ENCODE measurements at places on chromosomes 6 and 20. TPM values are rescaled to one million over a fixed set of nuclear protein-coding genes. Genes with fewer than 3 reads are reported as not detected.

DNA sequence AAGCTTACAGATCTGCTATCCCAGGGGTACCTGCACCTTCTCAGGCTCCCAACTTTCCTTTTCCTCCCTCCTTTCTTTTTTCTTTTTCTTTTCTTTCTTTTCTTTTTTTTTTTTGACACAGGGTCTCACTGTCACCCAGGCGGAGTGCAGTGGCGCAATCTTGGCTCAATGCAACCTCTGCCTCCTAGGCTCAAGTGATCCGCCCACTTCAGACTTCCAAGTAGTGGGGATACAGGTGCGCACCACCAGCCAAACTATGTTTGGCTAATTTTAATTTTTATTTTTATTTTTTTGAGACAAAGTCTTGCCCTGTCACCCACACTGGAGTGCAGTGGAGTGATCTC lies 36.0 kb downstream of the PIM1 start:
- no peak for DNase-seq

DNA sequence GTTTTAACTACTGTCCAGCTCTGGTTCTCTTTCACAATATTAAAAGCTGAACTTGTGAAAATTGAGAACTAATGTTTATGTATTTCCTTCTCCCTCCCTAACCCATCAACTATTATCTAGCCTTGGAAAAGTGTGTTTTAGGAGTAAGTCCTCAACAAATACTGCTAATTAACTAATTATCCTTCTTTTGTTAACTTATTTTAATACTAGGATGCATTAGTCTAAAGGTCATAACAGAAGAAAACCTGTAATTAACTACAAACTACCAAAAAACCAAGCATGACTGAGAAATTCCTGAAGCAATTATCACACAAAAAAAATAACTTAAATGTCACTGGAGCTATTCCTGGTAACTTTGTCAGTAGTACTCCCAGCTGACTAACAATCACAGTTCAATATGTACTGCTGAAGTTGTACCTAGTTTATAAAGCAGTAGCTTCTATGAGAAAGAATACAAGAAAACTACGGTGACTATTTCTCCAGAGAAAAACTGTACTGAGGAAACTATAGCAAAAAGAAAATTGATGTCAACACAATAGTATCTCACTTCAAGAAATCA lies 301.9 kb downstream of the LAMA2 start:
- no peak for DNase-seq

DNA sequence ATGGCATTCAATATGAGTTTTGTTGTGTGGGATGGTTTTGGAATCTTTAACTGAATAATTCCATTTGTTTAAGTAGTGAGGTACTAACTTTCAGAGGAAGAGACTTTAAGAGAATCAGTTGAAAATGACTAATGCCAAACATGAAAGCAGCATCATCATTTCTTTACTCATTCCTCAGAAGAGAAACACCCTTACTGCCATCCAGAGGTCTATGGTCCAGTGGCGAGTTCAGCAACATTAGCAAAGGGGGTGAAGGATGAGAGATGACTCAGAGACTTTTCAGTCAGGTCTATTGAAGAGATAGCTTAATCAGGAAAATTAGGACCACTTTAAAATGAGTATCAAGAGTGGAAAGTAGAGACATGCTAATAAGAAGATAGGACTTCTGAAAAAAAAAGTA lies 118.8 kb downstream of the COL19A1 start:
- no peak for DNase-seq

- no peak for DNase-seq
Measured at GRCh38 chr6:15121443-15121842, 124.4 kb upstream of the JARID2 start.

DNA sequence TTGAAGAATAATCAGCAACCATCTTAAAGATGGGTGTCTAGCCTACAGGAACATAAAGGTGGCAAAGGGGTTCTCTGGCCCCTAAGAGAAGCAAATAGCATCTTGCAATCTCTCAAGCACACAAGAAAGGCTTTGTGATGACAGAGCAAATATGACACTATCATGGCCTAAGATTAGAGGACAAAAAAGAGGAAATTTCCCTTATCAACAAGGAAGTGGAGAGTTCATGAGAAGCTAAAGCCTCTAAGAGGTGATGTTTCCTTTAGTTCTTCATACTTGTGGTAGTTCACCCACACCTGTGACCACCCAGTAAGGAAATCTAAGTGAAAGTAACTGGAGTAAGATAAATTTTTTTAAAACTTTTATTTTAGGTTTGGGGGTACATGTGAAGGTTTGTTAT lies 88.4 kb downstream of the OLIG3 start:
- no peak for DNase-seq

EPHA7 gene
- 7.6 TPM for polyA plus RNA-seq

ZNF341 gene
- 2.9 TPM for polyA plus RNA-seq

GRCh38 chr6:85674604-85675003 lies 31.9 kb upstream of the SYNCRIP start:
- no peak for DNase-seq

GRCh38 chr6:3585320-3585935 lies 128.6 kb upstream of the SLC22A23 start:
- DNase-seq, result no peak

BMP5 gene
- polyA plus RNA-seq, result 14.4 TPM

- peak; percentile 55 for DNase-seq
Measured at GRCh38 chr6:44593539-44593944, 206.0 kb downstream of the CDC5L start.

ZNF133 gene
- 13.6 TPM for polyA plus RNA-seq

- DNase-seq, result no peak
Measured at GRCh38 chr6:39167866-39168625, 53.1 kb upstream of the SAYSD1 start.

MACROD2 gene
- 2.7 TPM for polyA plus RNA-seq

DNA sequence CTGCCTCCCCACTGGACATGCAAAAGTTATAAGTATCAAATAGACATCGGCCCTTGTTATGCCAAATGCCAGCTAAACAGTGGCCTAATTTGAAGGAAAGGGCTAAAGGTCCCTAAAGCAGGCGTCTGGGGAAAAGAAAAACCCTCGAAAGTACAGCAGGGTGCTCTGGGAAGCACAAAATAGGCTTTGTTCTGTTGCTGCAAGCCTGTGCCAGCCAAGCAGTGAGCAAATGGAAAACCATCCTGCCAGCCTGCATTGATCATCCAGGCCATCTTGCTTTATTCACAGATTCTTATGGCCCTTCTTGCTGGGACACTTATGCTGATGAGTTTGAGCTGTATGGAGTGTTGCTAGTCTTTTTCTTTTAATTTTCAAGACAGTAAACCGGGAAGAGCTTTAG lies 62.2 kb upstream of the PLEKHG1 start:
- DNase-seq, result no peak

DNA sequence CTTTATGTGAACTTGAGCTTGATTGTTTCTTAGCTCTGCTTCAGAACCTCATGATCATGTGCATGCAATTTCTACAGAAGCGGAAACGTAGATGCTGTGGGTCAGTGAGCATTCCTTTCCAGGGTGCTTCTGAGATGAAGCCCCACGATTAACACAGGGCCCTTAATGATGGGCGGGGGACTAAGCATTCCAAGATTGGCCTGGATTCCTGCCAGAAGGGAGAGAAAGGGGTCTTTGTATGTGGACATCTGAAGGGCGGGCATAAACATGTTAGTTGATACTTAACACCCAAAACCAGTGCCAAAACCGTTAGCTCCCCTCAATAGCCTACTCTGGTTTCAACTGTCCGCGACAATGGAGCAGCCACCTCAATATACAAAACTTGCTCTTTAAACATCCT lies 46.9 kb upstream of the POU3F2 start:
- DNase-seq, result peak; percentile 52

BAG2 gene
- polyA plus RNA-seq, result 11.4 TPM

BIRC7 gene
- not detected for polyA plus RNA-seq

TP53TG5 gene
- polyA plus RNA-seq, result 0.92 TPM

CLPSL1 gene
- not detected for polyA plus RNA-seq

CNKSR3 gene
- polyA plus RNA-seq, result 19.0 TPM

DNA sequence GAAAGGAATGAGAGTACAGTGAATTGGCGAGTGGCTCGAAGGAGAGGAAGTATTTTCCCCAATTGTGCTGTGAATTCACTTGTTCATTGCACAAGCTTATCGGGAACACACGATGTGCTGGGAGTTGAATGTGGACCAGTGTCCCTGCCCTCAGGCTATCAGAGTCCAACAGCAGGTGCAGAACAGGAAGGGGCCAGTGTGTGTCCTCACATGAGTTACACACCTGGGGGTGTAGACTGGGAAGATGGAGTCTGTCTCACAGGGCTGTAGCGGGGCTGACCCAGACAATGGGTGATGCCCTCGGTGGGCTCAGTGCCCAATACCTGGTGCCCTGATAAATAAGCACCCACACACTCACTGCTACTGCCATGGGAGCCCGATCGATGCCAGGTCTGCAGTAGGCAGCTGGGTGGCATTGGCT lies 14.4 kb downstream of the DUSP22 start:
- no peak for DNase-seq

DNA sequence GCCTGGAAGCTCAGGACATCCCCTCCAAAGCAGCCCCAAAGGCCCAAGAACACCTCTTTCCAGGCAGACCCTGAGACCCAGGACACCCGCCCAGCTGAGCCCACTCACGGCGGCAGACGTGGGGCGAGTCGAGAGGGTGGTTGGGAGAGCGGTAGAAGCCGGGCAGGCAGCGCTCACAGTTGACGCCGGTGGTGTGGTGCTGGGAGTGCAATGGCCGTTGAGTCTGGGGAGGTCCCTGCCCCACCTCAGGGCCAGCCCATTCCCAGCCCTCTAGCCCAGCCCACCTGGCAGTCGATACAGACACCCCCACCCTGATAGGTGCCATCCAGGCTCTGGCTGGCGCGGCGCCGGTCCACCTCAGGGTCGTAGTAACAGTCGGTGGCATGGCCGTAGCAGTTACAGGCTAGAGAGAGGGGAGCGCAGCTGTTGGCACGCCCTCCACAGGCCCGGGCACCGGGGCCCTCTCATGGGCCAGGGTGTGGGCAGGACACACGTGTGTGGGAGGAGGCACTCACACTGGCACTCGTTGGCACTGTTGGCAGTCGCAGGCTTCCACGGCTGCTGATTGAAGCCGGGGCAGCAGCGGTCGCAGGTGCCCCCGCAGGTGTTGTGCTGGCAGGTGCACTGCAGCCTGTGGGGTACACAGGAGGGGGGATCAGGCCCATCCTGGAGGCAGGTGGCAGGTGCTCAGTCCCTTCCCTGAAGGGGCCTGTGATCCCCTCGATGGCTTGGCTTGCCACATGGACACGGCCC lies 20.5 kb downstream of the LAMA5 start:
- no peak for DNase-seq

CEP43 gene
- polyA plus RNA-seq, result 16.0 TPM

- no peak for DNase-seq
Measured at GRCh38 chr6:139693735-139694134, 319.3 kb upstream of the CITED2 start.

ARMH2 gene
- polyA plus RNA-seq, result not detected

F13A1 gene
- 54.7 TPM for polyA plus RNA-seq

MYCT1 gene
- 19.7 TPM for polyA plus RNA-seq

DNA sequence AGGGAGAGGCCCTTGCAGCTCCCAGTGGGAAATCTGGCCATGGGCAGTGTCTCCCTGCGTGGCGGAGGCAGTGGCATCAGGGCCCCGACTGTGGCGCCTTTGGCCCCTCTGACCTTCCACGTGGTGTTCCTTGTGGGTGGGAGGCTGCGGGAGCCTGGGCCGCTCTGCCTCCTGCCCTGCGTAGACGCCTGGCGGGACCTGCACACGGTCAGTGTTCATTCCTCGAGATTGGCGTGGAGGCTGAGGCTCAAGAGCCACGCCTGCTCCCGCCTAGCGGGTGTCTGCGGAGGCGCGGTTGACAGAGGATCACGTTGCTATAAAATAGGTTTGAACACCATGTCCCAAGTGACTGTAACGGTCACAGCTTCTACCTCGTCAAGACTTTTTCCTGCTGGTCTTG lies 14.0 kb downstream of the COL9A3 start:
- no peak for DNase-seq

MYT1 gene
- polyA plus RNA-seq, result 0.05 TPM

DNA sequence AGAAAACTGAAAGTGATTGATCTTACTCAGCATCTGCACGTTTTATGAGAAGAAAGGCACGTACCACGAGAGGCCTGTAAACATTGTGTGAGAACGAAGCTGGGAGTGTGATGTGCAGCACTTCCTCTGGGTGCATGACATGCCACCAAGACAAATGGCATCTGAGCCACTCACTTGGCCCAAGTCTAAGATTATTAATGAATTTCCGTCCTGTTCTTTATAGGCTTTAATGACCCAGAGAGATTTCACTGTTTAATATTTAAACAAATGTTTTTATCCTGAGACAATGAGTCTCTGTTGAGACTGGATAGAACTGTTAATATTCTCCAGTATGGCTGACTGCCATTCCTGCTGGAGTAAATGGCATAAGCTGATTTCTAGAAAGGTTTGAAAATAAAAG lies 172.6 kb upstream of the PHACTR1 start:
- no peak for DNase-seq

DNAH8 gene
- polyA plus RNA-seq, result 4.3 TPM
